Mesenchymal stem cell (in vitro differentiated cells and primary cell): ENCODE measurements at places on chromosomes 12 and 14.

DNA sequence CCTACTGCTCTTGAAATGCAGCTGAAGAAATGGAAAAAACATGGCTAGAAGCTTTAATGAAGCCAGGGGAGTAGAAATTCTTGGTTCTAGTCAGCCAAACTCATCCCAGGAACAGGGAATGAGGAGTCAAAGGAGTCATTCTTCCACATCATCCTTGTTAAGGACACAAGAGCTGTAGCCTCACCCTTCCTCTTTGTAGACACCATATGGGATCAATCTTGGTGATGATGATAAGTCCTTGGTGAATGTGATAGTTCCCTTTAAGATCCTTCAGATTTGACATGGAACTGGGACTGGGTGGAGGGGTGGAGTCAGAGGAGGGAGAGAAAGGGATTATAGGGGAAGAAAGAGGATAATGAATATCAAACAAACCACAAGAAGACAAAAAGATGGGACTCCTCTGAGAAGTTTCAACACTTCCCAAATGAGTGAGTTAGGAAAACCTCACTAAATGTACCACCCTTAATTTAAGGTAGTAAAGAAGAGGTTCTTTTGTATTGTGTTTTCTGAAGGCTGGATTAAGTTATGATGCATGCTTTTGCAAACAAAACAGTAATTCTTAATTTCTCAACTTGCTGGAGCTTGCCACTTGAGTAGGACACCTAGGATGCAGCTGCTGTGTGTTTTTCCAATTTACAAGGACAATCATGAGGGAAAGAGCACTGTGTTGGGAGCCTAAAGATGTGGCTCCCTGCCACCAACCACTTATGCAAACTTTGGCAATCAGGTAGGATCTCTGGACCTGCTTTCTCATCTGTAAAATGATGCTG, 104.0 kb downstream of the WIF1 start:
- no peak overlapping the region for H3K4me3 ChIP-seq

DNA sequence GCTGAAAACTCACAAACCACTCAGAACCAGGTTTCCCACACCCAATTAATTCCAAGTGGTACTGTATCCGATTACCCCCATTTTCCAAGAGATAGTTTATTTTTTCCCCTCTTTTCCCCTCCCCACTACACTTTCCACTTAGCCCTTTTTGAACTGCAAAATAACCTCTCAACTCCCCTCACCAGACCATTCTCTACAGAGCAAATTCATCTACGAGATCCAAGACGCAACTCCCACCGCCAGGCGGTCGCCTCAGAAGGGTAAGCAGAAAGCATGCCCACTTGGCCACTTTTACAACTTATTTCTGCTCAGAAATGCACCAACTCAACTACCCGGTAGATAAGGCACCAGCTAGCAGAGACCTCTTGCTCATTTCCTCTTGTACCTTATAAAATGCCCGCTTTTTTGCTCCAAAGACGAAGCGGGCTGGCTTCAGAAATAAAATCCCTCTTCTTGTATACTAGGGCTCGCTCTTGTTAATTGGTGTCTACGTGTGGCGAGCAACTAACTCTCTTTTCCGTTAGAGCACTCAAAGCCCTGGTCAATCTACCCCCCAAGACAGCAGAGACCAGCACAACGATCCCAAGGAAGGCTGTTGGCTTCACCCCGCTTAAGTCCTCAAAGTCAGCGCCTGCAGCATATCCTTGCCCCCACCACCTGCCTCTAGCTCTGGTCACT, 910 bp upstream of the SRP54 start:
- H3K36me3 ChIP-seq: no peaks in the 10 kb centered on the region
- H3K4me3 ChIP-seq: peak overlapping the region; percentile 86

DNA sequence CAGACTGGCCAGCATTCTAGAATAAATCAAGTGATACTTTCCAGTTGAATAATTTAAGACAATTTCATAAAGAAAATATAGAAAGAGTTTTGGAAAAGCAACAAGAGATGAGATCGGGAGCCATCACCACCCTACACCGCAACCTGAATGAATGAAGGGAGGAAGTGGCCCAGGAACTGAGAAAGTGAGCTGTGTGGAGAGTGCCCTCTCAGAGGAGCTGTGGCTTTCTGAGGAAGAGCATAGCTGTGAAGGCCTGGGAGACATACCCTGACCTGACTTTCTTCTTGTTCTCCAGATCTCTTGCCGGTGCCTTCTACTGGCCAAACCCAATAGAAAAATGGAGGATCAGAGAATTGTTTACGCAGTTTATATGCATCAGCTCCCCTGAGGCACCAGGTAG, 79.3 kb upstream of the TSPAN8 start:
- H3K27ac ChIP-seq: no peak overlapping the region
- no peak overlapping the region for H3K4me3 ChIP-seq
- H3K27me3 ChIP-seq: no peaks in the 10 kb centered on the region
- H3K4me1 ChIP-seq: no peaks in the 10 kb centered on the region
- no peaks in the 10 kb centered on the region for H3K36me3 ChIP-seq

DNA sequence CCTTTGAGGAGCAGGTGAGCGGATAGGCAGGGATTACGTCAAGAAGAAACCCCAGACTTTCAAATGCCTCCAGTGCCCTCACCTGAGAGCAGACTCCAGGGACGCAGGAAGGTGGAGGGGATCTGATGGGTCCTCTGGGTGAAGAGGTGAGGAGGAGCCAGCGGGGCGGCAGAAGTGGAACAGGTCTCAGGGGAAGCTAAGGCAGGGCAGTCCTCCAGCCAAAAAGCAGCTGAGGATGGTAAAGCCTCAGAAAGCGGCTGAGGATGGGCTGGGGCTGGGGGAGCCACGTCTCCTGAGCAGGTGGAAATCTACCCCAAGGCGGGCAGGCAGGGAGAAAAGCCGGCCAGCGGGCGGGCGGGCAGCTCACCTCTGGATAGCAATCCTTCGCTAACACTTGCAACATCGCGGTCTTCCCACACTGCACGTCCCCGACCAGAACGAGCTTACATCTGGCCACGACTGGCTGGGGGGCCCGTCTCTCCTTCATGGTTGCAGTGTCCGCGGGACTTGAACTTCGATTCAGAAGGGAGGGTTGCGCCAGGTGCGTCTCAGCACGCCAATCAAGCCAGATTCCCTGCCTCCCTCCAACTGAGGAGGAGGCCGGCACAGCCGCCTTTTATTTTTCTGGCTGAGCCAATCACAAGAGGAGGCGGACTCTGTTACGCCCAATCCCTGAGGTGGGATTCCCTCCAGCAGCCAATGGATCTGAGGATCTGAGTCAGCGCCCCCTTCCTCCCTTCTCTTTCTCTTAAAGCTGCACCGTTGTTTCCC, at the start of gene RND1:
TSS of gene RND1 (minus strand) at position 590 of the 771 bp plus-strand sequence. CDS start at position 487, 103 bp downstream.
- H3K4me3 ChIP-seq: peak within 1 kb of the TSS; percentile 88
- no peak within 1 kb of the TSS for H3K27ac ChIP-seq
- H3K36me3 ChIP-seq: no peaks in the 10 kb centered on the region
- peak; percentile 95 for DNase-seq
- H3K4me1 ChIP-seq: peaks cover 9% of the 10 kb centered on the region

GRCh38 chr14:105890474-105891220, 364.3 kb downstream of the TMEM121 start:
- H3K36me3 ChIP-seq: no peaks in the 10 kb centered on the region
- H3K27ac ChIP-seq: no peak overlapping the region
- no peak overlapping the region for H3K4me3 ChIP-seq
- no peaks in the 10 kb centered on the region for H3K4me1 ChIP-seq
- H3K27me3 ChIP-seq: no peaks in the 10 kb centered on the region

- DNase-seq: peak; percentile 17
- no peaks in the 10 kb centered on the region for H3K4me1 ChIP-seq
- no peaks in the 10 kb centered on the region for H3K36me3 ChIP-seq
- H3K4me3 ChIP-seq: no peak overlapping the region
Measured at GRCh38 chr14:85195872-85196477, 334.0 kb upstream of the FLRT2 start.

- H3K36me3 ChIP-seq: no peaks in the 10 kb centered on the region
- H3K4me1 ChIP-seq: no peaks in the 10 kb centered on the region
- H3K4me3 ChIP-seq: no peak overlapping the region
- H3K27me3 ChIP-seq: no peaks in the 10 kb centered on the region
- DNase-seq: no peak
Measured at GRCh38 chr14:97336179-97336578, 539.0 kb downstream of the VRK1 start.

GRCh38 chr12:21675641-21676040, 18.0 kb upstream of the LDHB start:
- peaks cover 1% of the 10 kb centered on the region for H3K4me1 ChIP-seq
- no peaks in the 10 kb centered on the region for H3K27me3 ChIP-seq
- no peak for DNase-seq
- no peak overlapping the region for H3K4me3 ChIP-seq

- H3K27ac ChIP-seq: peak overlapping the region; percentile 75
- peak; percentile 86 for DNase-seq
Measured at GRCh38 chr12:75722714-75723200, 211.3 kb upstream of the KRR1 start.

- no peaks in the 10 kb centered on the region for H3K27me3 ChIP-seq
- DNase-seq: no peak
- H3K36me3 ChIP-seq: no peaks in the 10 kb centered on the region
- no peak overlapping the region for H3K4me3 ChIP-seq
- H3K27ac ChIP-seq: no peak overlapping the region
Measured at GRCh38 chr12:62909340-62909739, 25.6 kb downstream of the PPM1H start.
